Regular cardiac myocyte (primary cell): ENCODE measurements at places on chromosomes 4 and X. TPM values are rescaled to one million over a fixed set of nuclear protein-coding genes. Genes with fewer than 3 reads are reported as not detected.

Gene PDZD11
- 43.7 and 65.9 TPM in 2 replicates for total RNA-seq

Gene ZNF41
- total RNA-seq, result 4.2 and 7.1 TPM in 2 replicates

Gene SMIM10L2A
- under 0.01 and 1.7 TPM in 2 replicates for total RNA-seq

Gene GAGE2A
- total RNA-seq, result not detected in 2 replicates

Gene GUF1
- 14.7 and 18.4 TPM in 2 replicates for total RNA-seq
